OCI-LY7 (cell line): ENCODE measurements at places on chromosomes 7 and 10.

- no peak for DNase-seq
Observed at GRCh38 chr10:123884351-123884906, 7.2 kb downstream of the CPXM2 start.

DNA sequence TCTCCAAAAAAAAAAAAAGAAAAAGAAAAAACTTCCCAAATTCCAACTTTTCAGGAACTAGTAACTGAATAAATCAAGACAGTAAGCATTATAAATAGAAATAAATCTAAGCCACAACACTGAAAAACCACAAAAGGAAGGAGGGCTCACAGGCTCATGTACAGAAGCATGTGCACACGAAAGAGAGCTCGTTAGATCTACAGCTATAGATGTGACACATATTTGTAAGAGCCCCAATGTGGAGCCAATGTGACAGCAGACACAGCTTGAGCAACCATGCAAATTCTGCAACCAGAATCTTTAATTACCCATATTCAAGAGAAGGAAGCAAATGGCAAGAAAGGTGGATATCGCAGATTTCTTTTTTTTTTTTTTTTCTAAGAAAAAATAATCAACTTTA lies 94.7 kb downstream of the SORBS1 start:
- no peak for DNase-seq

DNA sequence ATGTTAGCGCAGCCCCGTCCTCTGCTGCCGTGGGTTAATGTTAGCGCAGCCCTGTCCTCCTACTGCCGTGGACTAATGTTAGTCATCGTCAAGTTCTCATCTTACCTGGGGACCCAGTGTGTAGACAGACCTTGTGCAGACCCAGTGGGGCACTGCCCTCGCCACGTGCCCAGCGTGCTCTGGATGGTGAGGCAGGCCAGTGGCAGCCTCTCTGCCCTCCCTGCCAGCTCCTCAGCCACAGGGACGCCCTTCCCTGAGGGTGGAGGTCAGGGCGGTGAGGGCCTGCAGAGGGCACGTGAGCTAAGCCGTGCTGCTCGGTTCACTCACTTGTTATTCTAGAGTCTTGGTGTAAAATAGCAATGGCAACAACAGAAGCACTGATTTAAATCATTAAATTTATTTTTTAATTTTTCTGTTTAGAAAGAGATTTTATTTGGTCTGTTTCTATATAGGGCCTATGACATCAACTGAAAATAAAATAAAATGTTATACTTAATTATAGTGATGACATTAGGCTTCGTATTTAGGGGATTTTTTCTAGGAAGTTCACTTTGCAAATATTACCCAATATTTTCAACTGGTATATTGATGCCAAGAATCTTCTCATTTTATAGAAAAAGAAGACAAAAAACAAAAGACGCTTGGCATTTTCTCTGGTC lies 48.4 kb downstream of the NKX6-2 start:
- DNase-seq = no peak

DNA sequence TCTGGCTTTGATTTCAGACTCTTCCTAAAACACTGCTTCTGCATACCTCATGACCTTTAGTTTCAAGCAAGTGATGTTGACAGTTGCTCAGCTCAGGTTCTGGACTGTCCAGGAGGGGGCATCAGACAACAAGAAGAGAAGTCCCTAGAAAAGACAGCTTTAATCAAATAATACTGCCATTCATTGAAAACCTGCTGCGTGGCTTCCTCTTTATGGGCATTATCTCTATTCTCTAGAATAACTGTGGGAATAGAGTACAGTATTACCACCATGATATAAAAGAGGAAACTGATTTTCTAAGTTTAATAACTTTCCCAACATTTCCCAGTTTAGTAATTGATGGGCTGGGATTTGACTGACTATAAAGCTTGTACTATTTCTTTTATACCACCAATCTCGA lies 170.4 kb downstream of the SNX13 start:
- DNase-seq = peak; percentile 66
